SW480 (cell line): ENCODE measurements at places on chromosomes 1 and 21.

- DNase-seq = no peak
These were observed 40.2 kb upstream of the ZNF124 start for GRCh38 chr1:247212012-247212411.

DNA sequence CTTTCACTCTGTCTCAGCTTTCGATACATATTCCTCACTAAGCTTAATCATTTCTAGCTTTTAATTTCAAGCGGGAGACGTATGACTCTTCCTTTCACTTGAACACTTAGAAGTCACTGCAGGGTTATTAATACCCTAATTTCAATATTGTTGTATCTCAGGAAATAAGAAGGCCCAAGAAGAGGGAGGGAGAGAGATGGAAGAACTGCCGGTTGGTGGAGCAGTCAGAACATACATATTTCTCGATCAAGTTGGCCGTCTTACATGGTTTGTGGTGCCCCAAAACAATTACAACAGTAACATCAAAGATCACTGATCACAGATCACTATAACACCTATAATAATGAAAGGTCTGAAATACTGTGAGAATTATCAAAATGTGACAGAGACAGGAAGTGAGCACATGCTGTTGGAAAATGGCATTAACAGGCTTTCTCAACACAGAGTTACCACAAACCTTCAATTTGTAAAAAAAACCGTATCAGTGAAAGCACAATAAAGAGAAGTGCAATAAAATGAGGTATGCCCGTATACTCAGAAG lies 145.4 kb upstream of the HP1BP3 start:
- DNase-seq = no peak

GRCh38 chr21:32101277-32101676 lies 177.6 kb downstream of the MIS18A start:
- no peak for DNase-seq

DNA sequence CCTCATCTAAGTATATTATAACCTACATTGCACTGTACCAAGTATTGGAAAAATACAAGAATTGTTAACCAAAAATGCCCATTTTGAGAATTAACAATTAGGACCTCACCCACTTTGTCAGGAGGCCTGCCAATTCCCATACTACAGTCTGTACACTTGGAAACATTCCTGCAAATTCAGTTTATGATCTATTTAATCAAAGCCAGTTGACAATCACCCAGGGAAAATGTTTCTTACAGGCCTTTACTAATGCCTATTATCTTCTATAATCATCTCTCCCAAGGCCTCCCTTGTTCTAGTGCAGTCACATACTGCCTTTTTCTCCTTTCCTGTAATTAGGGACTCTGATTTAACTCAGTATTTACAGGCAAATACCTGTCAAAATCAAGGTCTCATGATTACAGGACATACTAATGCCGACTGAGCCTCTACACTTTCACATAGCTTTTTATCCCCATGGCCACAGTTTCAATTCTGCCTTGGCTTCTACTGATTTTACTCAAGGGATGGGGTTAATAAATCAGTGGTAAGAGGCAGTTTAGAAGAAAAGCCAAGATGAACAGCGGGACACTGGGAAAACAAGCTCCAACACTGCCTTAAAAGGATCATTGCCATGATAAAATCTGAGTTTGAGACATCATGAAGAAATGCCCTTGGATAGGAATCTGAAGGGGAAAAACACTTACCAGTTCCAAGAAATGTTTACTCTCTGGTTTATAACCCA lies 338.7 kb downstream of the VAV3 start:
- no peak for DNase-seq

DNA sequence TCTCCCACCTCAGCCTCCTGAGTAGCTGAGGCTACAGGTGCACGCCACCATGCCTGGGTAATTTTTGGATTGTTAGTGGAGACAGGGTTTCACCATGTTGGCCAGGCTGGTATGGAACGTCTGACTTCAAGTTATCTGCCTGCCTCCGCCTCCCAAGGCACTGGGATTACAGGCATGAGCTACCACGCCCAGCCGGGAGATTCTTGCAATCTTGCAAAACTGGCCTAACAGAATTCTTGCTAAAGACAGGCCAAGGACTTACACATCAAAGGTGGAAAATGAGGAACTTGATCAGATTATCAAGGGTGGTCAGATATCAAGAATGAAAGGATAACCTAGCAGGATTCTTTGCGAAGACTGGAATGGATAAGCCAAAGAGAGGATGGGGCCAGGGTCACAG lies 98.3 kb upstream of the TIAM1 start:
- DNase-seq = no peak

- DNase-seq = no peak
These were observed 14.9 kb downstream of the SLC1A7 start for GRCh38 chr1:53127546-53127945.

DNA sequence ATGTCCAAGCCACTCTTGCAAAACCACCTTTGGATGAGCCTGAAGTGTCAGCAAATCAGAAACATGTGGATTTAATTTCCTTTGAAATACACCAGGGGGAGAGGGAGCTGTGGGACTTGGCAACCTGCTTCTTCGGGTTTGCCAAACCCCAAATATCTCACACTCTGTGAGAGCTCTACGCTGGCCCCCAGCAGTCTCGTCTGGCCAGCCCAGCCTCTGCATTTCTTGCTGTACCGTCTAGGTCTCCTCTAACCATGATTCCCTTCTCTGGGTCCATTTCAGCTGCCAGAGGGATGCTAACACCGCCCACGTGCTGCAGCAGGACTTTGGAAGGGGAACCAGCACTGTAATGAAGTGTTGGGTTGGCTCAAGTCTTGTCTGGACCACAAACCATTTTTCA lies 114.6 kb downstream of the MRPS6 start:
- DNase-seq = no peak
